Stimulated activated CD8-positive, alpha-beta memory T cell treated with anti-CD3 and anti-CD28 coated beads, Interleukin-2, amount 100 ng/mL, for 48 hours (primary cell): ENCODE measurements at places on chromosomes 13 and 19.

DNA sequence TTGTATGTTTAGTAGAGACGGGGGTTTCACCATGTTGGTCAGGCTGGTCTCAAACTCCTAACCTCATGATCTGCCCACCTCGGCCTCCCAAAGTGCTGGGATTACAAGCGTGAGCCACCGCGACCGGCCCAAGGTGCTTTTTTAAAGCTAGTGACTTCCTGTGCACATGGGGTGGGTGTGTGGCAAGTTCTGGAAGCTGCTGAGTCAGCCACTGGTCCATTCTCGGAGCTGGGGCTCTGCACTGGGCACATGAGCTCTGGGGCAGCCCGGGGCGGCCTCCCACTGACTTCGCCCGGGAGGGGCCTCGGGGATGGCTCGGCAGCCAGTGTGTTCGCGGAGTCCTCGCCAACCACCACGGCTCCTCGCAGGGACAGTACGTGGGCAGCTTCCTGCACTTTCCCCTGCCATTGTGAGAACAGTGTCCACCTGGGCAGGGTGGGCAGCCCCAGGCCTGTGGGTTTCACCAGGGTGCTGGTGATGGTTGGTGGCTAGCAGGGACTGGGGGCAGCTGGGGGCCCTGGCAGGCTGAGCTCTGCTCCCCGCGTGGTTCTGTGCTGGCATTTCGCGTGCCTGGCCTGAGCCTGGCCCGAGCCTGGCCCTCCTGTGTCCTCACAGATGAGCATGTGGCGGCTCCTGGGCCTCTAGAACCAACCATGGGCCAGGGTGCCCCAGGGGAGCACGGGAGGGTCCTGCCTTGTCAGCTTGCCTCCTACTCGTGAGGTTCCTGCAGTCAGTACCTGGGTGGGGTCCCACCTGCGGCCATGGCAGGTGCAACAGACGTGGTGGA, 12.2 kb downstream of the CBARP start:
- DNase-seq, result no peak

DNA sequence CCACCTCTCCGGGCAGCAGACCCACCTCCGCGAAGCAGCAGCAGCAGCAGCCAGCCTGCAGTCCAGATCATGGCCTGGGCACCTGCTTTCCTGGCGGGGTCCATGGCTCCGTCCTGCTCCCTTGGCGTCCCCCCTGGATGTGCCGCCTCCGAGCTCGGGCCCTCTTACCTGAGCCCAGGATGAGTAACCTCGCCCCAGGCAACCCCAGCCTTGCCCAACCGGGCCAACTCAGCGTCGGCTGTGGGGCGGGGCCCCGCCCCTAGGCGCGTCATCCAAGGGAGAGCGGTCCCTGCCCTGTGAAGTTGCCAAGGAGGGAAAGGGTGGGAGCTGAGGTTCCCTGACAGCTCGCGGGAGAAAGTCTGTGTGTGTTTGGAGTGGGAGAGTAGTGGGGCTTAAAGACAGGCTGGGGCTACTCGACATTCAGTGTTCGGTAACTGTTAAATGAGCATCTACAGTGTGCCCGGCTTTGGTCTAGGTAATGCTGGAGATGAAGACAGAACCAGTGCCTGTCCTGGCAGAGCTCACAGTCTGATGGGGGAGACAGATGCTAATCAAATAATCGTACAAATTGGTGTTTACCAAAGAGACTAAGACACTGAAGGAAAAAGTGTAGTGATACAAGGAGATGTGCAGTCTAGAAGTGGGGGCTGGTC, at the start of gene LYPD3:
Gene LYPD3, minus strand, starts transcription at position 141 of the 653 bp plus-strand sequence. Its CDS starts 37 bp downstream, at position 104.
- DNase-seq, result no peak

- no peak for DNase-seq
These were observed 17.2 kb downstream of the FBXO17 start for GRCh38 chr19:38958301-38958700.

DNA sequence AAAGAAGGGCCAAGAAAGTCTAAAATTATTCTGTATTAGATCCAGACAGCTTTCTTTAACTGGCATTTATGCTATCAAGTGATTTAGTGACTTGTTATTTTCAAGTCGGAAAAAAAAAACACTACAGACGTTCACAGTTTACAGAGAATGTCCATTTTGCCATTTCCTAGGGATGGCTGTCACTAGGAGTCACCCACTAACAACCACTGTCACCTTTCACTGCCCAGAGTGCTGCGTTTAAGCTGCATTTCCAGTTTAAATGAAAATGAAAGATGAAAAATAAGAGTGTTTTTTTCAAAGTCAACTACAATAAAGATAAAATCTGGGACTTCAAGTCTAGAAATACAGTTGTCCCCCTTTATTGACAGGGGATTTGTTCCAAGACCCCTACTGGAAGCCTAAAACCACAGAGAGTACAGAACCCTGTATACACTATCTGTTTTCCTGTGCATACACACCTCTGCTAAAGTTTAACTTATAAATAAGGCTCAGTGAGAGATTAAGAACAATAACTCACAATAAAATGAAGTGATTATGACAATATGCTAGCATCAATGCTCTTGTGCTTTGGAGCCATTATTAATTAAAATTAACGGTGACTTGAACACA, 112.5 kb downstream of the SACS start:
- no peak for DNase-seq

GRCh38 chr13:76622315-76623040, 263.7 kb downstream of the KCTD12 start:
- DNase-seq, result no peak

DNA sequence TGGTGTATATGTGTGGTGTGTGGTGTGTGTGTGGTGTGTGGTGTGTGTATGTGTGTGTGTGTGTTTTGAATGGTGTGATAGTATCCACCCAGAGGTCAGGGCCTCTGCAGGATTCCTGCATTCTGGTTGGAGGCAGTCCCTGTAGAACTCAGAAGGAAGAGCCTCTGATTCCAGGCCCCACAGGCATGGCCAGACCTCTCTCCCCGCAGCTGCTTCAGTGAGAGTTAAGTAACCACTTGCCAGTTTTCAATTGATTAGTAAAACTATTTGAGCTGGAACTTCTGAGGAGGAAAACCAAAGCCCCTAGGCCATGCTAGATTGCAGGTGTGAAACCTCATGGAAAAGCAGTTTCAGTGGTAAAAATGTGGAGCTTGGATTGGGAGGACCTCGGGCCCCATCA, 2.1 kb downstream of the ATP12A start:
- DNase-seq, result no peak

GRCh38 chr13:51845574-51846318, 769 bp upstream of the TMEM272 start:
- no peak for DNase-seq

DNA sequence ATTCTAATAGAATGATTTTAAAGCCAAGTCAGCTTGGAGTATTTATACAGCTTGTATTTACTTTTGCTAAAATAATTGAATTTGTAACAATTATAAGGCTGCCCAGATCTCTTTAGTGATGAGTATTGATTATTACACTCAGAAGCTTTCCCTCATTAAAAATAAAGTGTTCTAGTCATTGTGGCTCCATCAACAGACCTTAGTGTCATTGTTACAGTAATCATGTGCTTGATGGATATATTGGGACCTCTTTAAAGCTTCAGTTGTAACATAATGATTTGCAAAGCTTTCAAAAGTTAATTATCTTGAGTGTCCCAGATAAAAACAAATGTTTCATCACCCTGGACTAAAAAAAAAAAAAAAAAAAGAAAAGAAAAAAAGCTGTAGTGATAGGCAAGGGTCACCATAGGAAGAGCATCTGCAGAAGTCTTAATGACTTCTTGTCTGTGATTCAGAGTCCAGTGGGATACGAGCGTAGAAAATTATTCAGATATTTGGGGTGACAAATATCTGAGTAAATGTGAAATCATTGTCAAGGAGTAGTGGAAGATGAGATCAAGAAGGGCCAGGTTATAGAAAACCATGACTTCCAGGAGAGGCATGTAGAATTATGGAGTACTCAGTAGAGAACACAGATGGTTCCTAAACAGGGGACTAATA, 369.6 kb downstream of the DCT start:
- DNase-seq, result no peak

DNA sequence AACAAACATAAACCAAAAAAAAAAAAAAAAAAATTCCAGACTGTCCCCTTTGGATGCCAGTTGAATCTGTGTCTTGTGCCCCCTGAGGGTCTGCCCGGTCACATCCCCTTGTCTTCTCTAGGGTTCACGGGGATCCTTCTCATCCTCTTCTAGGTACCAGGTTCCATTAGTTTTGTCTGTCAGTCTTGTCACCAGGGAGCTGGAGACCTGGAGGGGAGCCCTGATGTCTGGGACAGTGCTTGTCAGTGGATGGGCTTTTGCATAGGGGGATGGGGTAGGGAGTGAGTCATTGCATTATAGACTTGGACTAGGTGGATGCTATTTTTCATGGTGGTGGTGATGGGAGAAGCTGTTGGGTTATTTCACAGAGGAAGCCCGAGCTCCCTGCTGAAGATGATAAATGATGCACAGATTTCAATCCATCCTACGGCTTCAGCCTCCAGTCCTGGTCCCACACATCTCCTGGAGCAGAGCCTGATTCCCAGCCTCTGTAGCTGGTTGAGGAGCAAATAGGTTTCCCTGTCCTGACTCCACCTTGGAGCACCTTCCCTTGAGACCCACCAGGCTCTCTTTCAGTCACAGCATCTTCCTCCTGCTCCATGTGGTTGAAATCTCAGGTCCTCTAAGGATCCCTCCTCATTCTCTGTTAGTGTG, 26.0 kb downstream of the WTIP start:
- DNase-seq, result no peak

GRCh38 chr13:37306778-37307544, 201.5 kb upstream of the CSNK1A1L start:
- no peak for DNase-seq

GRCh38 chr19:38733493-38734175, 10.6 kb downstream of the CAPN12 start:
- DNase-seq, result no peak

GRCh38 chr19:51959791-51960190, 26.8 kb downstream of the ZNF350 start:
- DNase-seq, result no peak

- DNase-seq, result no peak
These were observed 4.9 kb downstream of the UBL3 start for GRCh38 chr13:29845440-29846056.

DNA sequence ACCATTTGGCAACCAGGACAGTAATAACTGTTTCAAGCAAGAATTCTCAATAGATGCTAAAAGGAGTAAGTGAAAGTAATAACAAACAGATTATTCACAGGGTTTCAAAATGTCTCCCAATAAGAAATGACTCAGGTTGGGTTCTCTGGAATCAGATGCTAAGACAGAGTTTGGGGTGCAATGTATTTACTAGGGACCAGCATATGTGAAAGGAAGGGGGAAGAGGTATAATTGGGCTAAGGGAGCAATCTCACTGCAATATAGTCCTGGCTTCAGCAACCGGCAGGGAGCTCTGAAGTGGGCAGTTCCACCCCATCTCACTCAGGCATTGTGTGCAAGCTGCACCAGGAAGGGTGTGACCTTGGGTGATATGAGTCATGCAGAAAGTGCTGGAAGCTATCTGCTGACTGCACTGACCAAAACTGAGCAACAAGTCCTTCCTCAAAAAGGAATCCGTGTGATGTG, 23.4 kb downstream of the ZDHHC20 start:
- peak; percentile 28 for DNase-seq

DNA sequence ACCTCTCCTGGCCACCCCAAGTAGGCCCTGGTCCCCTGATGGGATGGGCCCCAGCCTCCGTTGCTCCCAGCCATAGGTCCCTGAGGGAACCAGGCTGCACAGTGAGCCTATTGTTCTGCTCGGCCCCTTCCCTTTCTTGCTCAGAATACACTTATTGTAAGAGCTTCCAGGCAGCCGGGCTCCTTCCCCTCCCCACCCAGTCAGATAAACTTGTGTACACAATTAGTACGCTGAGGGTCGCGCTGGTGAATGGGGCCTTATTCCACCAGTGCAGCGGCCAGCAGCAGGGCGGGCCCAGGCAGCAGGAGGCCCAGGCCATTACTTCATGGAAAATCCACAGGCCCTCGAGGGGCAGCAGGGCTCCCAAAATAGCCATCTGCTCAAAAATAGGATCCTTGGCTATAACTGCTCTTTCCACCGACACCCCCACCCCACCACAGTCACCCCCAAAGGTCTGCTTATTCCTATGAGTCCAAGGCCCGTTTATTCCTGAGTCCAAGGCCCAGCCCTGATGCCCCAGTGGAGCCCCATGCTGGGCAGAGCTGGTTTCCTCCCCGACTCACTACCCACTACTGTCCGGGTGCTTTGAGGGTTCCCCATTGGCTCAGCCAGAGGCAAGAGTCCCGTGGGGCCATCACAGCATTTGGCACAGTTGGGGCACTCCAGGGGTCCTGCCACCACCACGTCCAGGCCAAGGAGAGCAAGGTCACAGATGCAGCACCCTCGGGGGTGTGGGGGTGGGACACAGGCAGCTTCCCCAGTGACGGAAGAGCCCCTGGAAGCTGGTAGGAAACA, 22.1 kb downstream of the CAPN12 start:
- DNase-seq, result no peak

DNA sequence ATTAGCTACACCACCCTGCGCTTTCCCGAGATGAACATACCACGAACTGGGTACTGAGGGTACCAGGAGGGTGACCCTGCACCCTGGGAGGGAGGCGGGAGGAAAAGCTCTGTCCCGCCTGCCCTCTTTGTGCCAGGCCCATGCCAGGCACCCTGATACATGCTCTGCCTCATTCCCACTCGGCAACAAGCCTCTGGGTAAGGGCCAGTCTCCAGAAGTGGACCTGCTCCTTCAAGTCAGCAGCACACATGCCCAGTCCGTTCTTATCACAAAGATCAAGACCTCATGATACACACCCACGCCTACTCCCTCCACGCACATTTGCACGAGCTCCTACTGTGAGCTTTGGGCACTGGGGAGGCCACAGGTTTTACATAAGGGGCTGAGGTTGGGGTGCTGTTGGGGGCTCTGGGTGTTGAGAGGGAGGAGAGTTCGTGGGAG, 2.0 kb upstream of the FFAR1 start:
- DNase-seq, result no peak

GRCh38 chr13:49528161-49528560, 32.4 kb downstream of the PHF11 start:
- DNase-seq, result no peak

GRCh38 chr19:43798546-43799409, 3.5 kb downstream of the LYPD5 start:
- DNase-seq, result peak; percentile 61

DNA sequence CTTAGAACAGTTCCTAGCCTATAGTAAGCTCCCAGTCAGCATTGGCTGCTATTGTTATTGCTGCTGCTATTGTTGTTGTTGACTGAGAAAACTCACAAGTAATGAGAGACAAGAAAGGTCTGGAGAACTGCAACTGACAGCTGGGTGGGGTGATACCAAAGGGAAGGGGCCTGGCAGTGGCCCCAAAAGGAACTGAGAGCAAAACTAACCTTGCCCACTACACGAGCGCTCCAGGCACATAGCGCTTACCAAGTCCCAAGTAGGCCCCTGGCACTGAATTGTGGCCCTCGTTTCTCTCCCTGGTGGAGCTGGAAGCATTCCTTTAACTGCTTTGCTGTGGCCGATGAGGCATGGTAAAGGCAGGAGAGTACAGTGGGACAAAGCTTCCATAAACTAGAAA, 59.7 kb downstream of the KCTD12 start:
- no peak for DNase-seq

DNA sequence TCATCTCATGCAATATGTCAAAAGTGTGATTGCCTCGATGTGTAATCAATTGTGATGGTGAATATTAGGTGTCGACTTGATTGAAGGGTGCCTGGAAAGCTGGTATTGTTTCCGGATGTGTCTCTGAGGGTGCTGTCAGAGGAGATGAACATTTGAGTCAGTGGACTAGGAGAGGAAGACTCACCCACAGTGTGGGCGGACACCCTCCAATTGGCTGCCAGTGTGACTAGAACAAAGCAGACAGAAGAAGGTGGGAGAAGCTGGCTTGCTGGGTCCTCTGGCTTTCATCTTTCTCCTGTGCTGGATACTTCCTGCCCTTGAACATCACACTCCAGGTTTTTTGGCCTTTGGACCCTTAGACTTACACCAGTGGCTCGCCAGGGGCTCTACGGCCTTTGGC, 15.5 kb upstream of the CABP5 start:
- no peak for DNase-seq

- no peak for DNase-seq
These were observed 4.2 kb upstream of the RNF113B start for GRCh38 chr13:98181111-98181815.
